CD14-positive monocyte (primary cell): ENCODE measurements at places on chromosomes 5 and 9.

- DNase-seq: no peak
Observed at GRCh38 chr9:12975496-12975895, 200.7 kb downstream of the LURAP1L start.

DNA sequence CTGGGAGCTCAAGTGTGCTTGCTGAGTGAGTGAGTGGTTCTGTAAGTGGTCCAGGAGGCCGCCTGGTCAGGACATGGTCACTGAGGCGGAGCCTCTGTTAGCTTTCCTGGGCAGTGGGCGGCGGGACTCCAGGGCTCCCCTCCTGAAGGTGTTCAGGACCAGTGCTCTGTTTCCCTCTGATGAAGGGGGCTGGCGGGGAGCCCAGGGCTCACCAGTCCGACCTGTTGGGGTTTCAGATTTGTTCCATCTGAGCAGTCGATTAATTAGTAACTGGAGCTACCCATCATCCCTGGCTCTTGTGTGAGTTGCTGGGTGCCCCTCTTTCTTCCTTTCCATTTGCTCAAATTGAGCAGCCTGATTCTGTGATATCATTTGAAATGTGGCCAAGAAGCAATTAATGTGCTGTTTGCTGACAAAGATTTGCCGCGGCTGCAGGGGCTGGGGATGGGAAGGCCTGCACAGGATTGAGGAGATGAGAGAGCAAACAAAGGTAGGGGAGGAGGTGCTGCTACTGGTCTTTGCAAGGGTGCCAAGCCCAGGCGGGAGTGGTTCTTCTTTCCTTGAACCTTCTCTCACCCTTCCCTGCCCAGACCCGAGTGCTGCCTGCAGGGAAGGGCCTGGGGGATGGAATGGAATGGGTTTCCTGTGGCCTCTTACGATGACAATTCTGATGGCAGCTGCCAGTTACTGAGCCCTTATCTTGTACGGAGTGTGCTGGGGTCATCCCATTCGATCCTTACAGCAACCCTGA lies 92.8 kb upstream of the PITX1 start:
- no peak for DNase-seq

- peak; percentile 51 for DNase-seq
Observed at GRCh38 chr9:133992780-133993634, 883 bp upstream of the VAV2 start.

DNA sequence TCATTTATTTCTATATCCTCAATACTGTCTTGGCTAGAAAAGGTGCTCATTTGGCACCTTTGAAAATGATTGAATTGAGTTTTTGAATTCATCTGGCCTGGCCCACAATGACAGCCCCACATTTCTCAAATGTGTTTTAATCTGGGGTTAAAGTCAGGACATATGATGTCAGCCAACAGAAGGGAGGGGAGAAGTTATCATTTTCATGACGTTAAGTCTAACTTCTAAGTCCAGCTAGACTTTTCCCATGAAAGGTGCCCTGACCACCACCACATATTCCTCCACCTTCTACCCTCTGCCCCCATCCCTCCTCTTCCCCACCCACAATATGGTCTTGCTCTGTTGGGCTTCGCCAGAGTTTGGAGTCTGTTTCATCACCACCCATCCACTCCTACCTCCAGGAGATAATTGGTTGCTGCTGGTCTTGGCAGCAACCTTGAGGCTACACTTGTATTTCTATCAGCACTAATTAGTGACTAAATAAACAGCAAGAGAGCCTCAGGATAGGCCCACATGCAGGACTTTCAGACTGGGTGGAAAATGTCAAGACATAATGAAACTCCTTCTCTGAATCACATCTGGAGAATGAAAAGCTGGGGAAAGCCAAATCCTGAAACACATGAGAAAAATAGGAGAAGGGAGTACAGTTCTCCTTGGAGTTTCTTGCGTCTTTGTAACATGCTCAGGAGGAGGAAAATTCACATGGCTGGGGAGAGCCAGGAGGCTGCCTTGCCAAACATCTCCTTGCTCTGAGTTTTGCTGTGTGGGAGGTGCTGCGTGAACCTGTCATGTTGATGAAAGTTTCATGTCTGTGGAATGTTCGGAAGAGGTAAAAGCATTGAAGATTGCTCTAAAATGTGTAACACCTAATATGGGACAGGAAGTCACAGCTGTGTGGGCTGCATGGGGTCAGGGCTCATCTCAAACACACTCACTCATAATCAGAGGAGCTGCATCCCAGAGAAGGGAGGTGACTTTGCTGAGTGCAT lies 544.7 kb upstream of the KLF4 start:
- DNase-seq: no peak

GRCh38 chr5:108727651-108728565 lies 19.8 kb upstream of the FER start:
- peak; percentile 74 for DNase-seq

DNA sequence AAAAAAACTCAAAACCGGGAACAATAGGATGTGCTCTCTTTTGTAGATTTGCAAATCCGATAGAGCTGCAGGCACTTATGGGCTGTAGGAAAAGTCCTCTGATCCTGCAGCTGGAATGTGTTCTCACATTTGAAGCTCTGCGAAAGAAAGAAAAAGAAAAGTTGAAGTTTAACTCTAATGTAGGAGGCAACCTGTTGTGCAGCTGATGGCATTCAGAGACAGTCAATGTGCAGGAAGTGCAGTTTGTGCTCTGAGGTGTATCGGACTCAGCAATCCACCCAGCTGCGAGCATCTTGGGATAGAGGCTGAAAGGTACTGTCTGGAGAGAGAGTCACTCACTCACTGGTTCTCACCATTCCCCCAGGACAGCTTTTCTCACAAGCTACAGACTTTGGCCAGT lies 339.2 kb downstream of the AGTPBP1 start:
- no peak for DNase-seq

DNA sequence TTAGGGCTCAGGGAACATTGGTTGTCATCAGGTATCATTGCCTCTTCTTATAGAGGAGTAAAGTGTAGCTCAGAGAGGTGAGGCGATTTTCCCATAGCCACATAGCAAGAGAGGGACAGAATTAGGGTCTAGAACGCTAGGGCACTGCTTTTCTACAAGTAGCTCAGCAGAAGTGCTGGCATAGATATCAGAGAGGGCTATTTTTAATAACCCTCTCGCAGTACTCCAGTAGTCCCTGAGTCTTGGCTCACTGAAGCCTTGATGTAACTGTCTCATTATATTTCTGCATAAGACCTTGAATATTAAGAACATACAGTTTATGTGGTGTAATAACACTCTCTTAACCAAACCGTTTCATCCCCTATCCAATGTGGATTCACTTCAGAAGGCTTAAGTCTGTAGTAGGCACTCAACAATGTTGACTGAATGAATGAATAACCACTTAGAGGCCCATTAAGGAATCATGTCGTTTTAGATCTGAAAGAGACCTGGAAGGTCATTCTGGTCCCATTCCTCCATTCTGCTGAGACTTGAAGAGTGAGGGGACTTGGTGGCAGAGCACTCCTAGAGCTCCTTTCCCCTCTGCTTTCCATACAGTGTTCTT lies 4.7 kb upstream of the FRMPD1 start:
- DNase-seq: no peak

DNA sequence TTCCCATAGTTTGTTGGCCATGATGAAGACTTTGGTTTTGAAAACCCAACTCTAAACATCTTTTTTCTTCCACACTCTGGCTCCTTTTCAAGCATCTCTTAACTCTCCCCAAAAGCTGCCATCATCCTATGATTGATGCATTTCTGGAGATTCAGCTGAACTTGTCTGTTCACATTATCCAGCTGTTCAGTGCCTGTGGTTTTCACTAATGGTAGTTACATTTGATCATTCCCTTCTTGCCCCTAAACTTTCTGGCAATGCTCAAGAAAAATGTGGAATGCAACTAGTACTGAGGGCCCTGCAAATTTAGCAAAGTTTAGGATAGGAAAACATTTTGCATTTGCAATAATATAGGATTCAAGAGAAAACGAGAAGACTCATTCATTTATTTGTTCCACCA lies 267.5 kb downstream of the ENC1 start:
- DNase-seq: no peak

DNA sequence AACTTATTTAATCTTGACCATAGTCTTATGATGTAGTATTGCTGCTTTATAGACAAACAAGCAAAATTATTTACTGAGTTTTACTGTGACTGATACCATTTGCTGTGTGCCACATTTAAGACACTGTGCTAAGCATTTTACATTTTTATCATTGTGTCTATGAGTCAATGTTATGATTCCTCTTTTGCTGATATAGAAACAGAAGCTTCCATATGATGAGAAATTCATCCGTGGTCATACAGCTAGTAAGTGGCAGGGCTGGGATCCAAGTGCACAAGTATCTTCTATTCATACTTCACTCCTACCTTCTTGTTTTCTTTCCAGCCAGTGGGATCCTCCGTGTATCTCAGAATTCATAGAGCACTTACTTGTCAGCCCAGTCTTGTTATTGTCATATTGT lies 17.1 kb upstream of the IFNK start:
- no peak for DNase-seq

GRCh38 chr9:114347675-114348074 lies 18.0 kb downstream of the ORM2 start:
- no peak for DNase-seq

DNA sequence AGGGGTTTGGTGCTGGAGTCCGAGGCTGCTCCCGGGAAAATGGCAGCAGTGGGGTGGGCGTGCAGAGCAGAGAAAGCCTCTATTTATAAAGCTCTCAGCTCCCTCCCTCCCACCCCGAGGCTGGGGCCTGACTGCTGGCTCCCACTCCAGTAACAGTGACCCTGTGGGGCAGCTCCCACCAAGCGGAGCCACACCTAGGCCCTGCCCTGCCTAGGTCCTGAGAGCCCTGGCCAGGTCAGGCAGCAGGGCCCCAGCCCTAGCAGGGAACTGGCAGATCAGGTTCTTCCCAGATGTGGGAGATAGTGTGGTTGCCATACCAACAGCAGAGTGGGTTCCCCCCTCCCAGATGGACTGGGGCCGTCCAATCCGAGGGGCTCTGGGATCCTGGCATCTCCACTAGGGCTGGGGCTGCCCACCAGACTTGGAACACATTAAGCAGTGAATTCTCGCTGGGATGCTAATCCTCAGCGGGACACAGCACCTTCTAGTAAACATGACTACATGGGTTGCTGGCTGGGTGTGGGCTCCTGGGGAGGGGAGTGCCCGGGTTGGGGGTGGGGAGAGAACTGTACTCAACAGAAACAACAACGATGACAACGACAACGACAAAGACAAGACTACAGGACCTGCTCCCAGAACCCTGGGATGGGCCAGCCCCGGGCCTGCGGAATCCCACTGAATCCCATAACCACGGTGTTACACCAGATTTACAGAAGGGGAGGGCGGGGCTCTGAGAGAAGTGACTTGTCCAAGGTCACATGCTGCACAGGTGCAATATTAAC lies 1.5 kb downstream of the SH3GLB2 start:
- DNase-seq: no peak

- no peak for DNase-seq
Observed at GRCh38 chr9:1978941-1979340, 36.2 kb upstream of the SMARCA2 start.

DNA sequence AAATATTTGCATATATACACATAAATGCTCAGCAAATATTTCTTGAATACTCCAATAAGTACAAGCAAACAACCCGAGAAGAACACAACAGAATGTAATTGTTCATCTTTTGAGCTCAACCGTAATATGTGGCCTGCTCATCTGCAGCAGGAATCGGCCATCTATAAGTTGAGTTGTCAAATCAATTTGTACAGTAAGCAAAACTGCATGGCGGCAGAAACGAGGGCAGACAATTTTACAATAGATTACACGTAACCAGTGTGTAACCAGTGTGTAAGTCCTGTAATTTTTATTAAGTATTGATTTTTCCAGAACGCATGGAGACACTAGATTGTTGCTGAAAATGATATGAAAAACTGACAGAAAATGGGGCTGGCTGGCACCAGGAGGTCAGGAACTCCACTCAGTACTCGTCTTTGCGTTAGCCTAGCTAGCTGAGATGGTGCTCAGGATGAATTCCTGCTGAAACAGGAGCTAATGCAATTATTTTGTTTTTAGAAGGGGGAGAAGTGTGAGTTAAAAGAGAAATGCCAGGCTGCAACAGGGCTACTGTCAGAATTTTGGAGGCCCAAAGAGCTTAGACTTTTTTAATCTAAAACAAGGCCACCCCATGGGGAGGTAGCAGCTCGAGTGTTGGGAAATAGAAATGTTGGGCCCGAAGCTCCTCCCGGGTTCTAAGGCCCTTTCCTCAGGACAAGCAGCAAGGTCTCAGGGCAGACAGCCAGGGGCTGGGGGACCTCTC lies 682 bp downstream of the DHX29 start:
- DNase-seq: no peak

- DNase-seq: no peak
Observed at GRCh38 chr9:96449523-96449844, 485 bp upstream of the HABP4 start.
